G401 (cell line): ENCODE measurements at places on chromosomes 16 and 17. TPM values are rescaled to one million over a fixed set of nuclear protein-coding genes. Genes with fewer than 3 reads are reported as not detected.

DNA sequence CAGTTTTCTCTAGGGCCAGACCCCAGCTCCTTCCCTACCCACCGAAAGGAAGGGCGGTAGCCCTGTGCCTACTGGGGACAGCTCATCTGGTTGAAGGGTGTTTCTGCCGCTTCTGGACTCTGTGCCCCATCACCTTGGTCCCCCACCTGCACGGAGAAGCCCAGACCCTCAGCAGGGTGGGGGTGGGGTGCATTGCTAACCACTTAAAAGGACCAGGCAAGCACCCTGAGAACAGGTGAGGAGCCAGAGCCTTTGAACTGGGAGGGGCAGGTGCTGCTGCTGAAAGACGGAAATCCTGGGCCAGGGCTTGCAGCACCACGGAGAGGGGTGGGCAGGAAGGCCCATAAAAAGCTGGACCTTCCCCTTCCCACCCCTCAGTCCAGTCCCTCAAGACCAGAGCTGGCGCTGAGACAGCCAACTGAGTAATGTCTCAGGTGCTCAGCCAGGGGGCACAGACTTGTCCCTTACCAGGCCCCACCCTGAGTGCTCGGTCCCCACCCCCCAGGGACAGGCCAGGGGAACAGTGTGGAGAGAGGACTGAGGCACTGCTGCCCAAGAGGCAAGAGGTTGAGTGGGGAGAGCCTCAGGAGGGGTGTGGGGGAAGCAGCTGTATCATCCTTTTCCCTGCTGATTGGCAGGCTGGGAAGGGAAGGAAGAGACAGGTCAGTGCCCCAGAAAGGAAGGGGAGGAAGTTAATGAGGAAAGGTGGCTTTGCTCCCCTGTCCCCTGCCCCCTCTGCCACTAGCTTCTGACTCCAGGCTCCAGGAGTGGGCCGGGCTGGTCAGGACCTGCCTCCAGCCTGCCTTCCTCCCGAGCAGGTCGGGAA lies 10.9 kb upstream of the SP2 start:
- no peak for DNase-seq

- DNase-seq: peak; percentile 63
Observed at GRCh38 chr16:67155295-67156142, 4.2 kb downstream of the TRADD start.

- DNase-seq: peak; percentile 41
Observed at GRCh38 chr17:16353317-16354174, at the start of gene CENPV. CENPV (minus strand) TSS chr17:16353469; CDS start chr17:16353436, 33 bp downstream.

DNA sequence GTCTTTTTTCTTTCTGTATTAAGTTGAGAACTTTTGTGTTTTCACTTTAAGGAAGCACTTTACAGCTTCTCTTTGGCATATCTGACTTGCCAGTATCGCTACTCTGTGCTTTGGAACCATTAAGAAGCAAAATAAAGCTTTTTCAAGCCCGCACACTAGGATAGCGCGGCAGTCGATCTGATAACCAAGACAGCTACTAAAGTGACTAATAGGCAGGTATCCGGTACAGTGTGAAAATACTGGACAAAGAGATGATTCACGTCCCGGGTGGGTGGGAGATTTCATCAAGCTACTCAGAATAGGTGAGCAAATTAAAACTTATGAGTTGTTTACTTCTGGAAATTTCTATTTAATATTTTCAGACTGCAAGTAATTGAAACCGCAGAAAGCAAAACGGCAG lies 53.8 kb downstream of the SHISA6 start:
- no peak for DNase-seq

DNA sequence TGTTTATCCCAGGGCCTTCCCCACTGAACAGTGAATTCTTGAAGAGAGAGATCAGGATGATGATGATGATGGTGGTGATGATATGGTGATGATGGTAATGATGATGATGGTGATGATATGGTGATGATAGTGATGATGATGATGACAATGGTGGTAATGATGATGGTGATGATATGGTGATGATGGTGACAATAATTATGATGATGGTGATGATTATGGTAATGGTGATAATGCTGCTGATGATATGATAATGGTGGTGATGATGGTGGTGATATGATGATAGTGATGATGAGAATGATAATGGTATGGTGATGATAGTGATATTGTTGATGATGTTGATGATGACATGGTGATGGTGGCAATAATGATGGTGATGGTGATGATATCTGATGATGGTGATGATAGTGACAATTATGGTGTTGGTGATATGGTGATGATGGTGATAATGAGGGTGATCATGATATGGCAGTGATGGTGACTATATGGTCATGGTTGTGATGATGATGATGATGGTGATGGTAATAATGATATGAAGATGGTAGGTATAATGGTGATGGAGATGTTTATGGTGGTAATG lies 99.9 kb downstream of the HAPSTR1 start:
- no peak for DNase-seq

The CD300LD gene
- not detected in 2 replicates for total RNA-seq

- DNase-seq: no peak
Observed at GRCh38 chr16:89615176-89615575, 1.7 kb downstream of the DPEP1 start.

DNA sequence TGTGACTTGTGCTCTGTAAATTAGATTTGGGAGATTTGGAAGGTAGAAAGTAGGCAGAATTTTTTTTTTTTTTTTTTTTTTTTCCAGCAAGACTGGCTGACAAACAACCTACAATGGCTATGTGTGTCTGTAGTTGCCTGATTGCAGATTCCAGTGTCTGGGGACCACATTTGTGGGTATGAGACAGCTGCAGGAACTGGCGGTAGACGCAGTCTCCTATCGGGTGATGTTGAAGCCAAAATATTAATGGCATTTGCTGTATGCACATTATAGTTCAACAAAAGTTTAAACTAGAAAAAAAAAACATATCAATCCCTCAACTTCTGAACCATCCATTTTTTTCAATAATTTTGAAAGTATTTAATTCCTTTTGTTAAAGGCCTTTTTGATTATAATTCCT lies 665.2 kb downstream of the TOX3 start:
- DNase-seq: no peak

The CD19 gene
- 0.10 TPM in 1 of 2 replicates, not detected in the other for total RNA-seq

The IKZF3 gene
- total RNA-seq: not detected in 2 replicates

DNA sequence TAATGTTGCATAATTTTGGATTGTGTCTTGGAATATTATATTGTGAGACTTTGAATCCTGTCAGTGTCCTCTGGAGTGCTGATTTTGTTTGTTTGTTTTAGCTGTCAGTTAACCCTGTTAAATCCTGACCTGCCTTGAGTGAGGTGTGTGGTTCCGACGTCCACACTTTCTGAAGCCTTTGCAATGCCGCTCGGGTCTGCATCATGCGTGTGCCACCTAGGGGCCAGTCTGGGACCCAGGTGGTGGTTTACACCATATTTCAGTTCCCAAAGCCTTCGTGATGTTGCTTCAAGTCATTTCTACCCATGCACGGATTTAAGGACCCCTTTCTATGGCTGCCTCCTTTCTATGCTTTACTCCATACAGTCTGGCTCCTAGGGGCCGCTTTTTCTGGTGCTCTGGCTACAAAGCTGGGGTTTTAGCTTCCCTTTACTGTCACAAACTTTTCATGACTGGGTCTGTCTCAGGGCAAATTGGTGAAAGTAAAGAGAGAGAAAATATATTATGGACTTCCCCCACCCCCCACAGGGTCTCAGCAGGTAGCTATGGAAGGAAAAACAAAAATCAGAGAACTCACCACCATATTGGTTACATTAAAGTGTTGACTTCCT lies 11.4 kb upstream of the OR4D1 start:
- DNase-seq: no peak

The SYNGR2 gene
- 67.0 and 71.8 TPM in 2 replicates for total RNA-seq

DNA sequence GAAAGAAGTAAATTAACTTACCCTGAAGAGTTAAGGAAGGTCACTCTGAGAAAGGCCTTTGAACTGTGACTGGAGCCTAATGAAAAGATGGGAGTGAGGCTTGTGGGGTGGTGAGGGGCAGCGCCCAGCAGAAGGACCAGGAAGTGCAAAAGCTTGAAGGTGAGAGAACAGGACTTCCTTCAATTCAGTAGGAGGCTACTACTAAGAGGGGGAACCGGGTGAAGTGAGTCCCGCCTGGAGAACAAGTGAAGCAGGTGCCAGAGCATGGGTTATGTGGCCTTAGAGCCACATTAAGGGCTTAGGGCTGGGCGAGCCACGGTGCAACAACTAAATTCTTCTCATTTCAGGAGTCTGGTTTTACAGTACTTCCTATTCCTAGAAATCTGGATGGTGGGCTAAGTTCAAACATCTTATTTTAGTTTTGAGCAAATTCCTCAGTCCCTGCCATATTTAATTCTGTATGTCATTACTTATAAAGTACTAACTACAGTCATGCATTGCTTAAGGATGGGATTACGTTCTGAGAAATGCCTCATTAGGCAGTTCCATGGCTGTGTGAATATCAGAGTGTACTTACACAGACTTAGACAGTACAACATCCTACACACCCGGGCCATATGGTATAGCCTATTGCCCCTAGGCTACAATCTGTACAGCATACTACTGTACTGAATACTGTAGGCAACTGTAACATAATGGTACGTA lies 5.1 kb downstream of the CFAP20 start:
- no peak for DNase-seq

The CD7 gene
- total RNA-seq: 3.8 and 26.3 TPM in 2 replicates

The CTRL gene
- 0.18 TPM in 1 of 2 replicates, not detected in the other for total RNA-seq

The GH2 gene
- total RNA-seq: not detected in 2 replicates
